Adipocyte (in vitro differentiated cells): ENCODE measurements at places on chromosomes 5 and 9.

GRCh38 chr5:58542709-58543108 lies 40.2 kb upstream of the RAB3C start:
- no peak for DNase-seq

- no peak for DNase-seq
Measured at GRCh38 chr5:67827541-67827940, 388.0 kb upstream of the PIK3R1 start.

GRCh38 chr5:38518341-38518740 lies 38.1 kb downstream of the LIFR start:
- no peak for DNase-seq

GRCh38 chr9:129208207-129209032 lies 30.4 kb upstream of the IER5L start:
- no peak for DNase-seq
